ENCODE measurements at places on chromosomes 4 and X.

GRCh38 chr4:1133033-1133432, 19.7 kb upstream of the RNF212 start:
- no peak for DNase-seq

DNA sequence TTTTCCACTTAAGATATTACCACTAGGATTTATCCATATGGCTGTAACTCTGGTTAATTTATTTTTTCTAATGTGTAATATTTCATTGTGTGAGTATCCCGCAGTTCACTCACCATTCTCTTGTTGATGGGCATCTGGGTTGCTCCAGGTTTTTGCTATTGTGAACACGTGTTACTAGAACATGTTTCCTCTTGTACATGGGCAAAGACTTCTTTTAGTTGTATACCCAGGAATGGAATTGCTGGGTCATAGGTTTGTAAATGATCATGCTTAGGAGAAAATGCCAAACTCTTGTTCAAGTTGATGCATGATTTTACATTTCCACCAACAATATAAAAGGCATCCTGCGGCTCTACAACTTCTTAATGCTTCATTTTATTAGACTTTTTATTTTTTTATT, 26.8 kb downstream of the SYNPO2 start:
- no peak for DNase-seq

GRCh38 chr4:100414016-100414790, 103.6 kb downstream of the EMCN start:
- no peak for DNase-seq

GRCh38 chr4:48268956-48269860, at the start of gene TEC:
TEC (minus strand) TSS chr4:48269838; CDS start chr4:48228614, 41,224 bp downstream.
- DNase-seq: peak; percentile 38

GRCh38 chrX:2647627-2648026, 43.5 kb upstream of the CD99 start:
- DNase-seq: no peak

DNA sequence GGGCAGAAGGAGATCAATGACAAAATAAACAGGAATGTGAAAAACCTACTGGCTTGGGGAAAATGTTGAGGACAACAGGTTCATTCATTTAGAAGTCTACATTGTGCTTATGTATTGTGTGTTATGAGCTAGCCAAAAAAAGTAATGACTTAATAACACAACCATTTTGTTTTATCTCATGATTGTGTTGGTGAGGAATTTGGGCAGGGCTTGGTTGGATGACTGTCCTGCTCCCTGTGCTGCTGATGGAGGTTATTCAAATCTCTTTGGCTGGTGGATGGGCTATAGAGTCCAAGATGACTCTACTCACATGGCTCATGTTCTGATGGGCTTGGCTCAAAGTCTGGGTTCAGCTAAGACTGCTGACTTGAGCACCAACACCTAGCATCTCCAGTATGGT, 116.3 kb downstream of the HS3ST1 start:
- no peak for DNase-seq

DNA sequence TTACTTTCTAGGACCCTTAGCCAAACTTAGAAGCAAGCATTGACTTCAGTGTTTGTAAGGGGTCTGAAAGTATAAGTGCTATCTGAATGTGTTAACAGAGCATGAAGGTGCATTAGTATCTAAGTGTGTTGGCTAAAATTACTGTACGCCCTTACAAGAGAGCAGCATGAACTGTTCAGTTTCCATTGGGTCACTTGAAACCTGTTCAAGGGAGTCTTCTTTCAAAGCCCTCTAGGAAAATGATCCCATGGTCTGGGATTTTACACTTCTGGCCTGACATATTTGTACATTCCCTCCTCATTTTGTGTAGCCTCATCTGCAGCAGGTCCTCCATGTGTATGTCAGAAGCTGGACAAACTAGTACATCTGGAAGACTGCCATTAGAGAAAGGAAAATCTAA, 3.2 kb downstream of the PRDX4 start:
- DNase-seq: no peak

GRCh38 chrX:88416965-88417364, 330.1 kb upstream of the CPXCR1 start:
- DNase-seq: no peak

DNA sequence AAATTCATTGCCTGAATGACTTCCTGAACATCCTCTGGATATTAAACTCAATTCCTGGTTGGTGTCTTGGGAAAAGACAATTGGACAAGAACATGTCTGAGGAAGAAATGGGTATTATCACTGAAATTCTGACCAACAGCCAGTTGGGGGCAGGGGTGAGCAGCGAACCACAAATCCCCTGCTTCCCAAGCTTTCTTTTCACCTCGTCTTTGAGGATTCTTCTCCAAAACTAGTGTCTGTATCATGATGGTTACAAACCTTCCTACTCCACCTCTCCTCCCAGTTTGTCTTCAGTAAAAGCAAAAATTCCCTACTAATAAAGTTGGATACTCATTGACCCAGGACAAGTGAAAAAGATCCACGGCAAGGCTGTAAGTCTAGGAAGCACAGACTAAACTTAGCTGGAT, 48.3 kb upstream of the WDR1 start:
- no peak for DNase-seq

DNA sequence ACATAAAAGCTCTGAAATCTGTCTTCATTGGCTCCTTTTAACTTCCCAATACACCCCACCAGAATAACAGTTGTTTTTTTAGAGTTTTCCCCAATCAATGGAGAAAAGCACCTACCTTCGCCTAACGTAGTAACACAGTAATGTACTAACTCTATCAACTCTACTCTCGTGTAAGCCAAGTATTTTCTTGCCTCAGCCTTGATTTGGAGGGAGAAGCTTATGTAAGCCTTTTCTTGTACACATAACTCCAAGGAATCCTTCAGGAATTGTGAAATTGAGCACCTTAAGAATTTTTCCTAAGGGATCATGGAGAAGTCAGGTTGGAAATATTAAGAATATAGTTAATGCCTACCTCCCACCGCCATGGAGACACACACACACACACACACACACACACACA, 181.2 kb downstream of the RAPGEF2 start:
- no peak for DNase-seq

- DNase-seq: no peak
Measured at GRCh38 chr4:83128240-83128929, 13.9 kb upstream of the PLAC8 start.

DNA sequence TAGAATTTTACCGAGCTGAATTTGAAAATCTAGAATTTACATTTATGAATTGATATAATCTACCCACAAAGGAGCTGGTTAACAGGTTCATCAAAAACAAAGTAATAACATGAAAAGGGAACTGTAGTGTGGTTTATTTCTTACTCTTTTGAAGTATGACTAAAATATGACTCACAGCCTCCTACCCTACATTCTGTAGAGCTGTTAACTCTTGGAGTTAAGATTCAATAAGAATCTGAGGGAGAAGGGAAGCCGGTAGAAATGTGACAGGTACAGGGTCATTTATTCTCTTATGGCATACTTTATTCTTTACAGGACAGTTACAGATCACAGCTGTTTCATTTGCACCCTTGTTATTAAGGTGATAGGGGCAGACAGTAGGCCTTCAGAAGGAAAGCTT, 132.2 kb upstream of the FAM47B start:
- DNase-seq: no peak

- no peak for DNase-seq
Measured at GRCh38 chrX:141375011-141375760, 132.9 kb upstream of the SPANXC start.

DNA sequence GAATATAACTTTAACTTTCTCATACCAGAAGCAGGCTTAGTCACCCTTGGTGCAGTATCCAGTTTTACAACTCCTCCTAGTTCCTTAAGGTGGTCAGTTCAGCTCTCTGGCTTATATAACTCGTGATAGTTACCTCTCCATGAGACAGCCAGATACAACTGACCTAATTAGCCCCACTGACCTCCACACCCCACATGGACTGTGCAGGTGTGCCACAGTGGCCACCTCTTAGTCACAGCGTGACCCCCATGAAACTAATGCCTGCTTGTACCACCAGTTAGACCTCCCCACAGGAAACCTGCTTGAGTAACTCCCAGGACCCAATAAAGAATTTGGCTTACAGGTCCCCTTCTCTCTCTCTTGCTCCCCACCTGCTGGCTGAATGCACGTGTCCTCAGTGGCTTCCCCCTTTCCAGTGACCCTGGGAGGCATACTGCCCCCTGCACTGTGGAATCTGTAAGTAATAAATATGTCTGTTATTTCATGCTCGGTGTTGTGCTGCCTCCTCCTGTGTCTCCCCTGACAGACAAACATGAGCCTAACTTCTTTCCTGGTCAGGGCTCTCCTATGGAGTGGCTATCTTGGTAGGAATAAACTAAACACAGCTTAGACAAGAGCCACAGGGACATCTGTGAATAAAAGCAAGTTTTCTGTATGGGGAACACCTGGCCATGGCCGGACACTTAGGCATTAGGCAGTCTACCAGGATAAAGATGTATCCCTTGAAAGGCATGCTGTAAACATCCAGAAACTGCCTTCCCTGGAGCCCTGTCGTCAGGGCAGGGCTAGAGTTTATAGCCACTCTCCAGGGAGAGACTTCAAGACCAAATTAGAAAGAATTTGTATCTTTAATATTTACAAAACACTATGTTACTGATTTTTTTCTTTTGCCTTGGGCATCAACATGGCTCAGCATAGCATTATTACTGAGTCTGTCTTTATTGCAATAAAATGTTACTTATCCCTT, 209.7 kb upstream of the BOD1L1 start:
- no peak for DNase-seq

GRCh38 chr4:151603377-151603776, 157.4 kb downstream of the GATB start:
- DNase-seq: no peak

GRCh38 chrX:38052096-38052495, 45.7 kb downstream of the SYTL5 start:
- DNase-seq: no peak

GRCh38 chr4:8698341-8699062, 105.9 kb downstream of the CPZ start:
- DNase-seq: no peak

DNA sequence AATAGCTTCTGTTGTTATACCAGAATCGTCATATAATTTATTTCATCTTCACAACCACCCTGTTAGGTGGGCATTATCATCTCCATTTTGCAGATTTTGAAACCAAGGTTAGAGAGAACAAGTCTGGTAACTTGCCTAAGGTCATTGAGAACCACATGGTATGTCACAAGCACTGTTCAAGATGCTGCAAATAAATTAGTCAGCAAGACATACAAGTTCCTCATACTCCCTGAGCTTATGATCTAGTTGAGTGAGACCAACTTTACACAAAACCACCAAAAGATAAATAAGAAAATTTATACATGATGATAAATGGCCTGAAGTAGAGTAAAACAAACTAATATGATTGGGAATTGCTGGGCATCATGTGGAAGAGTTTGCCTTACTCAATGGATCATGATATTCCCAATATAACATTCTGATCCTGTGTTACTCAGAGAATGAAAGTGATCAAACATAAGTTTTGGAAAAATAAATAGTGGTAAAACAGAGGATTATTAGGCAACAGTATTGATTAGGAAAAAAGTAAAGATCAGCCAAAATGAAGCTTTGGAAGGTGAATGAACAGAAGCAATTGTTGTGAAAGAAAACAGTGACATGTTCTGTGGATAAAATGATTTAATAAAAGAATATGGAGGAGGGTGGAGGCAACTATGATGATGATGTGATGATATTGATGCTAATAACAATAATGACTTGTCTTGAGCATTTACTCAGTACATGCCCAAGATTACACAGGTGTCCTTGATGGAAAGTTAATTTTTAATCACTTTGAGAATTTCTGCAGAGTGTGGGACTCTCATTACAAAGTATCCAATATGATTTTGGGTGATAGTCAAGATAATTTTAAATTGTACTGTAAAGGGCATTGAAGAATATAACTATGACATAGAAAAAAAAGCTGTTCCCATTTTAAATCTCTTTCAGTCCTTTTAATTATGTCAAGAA, 34.1 kb upstream of the IL1RAPL1 start:
- DNase-seq: no peak

DNA sequence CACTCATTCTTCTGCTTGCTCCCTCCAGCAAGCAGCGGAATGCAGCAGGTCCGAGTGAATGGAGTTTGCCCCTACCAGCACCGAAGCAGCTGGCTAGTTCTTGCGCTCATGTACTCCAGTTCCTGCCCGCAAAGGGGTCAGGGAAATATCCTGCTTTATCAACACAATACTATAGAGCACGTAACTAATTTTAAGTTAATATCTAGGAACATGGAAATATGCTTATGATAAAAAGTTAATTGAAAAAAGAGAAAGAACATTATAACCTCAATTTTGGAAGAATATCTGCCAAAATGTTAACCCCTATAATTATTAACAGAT, 195.6 kb downstream of the SNCA start:
- DNase-seq: no peak

DNA sequence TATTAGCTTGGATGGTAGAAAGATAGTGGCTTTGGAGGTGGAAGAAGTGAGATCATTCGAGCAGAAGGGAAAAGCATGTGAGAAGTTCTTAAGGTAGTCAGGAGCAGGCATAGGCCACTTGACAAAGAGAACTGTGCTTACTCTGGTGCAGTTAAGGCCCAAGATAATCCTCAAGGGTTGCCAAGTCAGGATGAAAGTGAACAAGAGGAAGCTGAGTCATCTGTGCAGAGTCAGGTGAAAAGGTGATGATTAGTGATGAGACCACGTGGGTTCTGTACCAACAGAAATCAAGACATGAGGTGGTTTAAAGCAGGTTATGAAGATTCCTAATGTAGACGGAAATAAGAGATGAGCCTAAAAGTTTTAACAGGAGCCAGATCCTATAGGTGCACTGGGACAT, 369.8 kb downstream of the DTHD1 start:
- no peak for DNase-seq

DNA sequence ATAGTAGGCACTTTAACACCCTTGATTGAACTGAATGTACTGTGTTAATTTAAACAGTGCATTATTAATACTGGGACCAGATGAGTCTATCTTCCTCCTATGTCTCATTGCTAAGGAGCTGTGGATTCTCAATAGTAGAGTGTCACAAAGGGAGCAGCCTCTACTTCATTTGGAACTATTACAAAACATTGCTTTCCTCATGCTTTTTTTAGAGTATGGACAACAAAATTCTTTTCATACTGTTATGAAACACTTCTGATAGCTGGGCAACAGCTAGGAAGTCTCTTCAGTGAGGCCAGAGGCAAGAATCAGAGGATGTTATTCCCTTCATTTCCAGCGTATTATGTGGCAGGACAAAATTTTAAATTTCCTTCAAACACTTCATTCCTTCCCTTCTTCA, 160.8 kb downstream of the FBXO8 start:
- no peak for DNase-seq

DNA sequence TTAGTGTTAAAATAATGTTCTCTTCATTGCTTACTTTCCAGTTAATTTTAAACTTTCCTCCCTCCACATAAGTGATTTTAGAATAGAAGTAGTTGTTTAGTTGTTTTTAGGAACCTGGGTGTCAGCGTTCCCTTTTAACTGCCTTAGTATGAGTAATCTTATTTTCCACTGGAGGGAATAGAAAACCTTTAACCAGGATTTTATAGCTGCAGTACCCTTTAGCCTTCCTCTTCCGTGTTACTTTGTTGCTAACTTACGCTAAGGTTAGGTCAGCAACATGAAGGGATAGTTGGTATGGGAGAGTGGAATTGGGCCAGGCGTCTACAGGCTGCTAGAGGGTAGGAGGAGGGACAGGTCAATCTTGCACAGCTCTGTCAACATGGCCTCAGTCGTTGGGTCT, 31.5 kb downstream of the SMS start:
- DNase-seq: no peak

GRCh38 chr4:67575232-67576058, 16.9 kb downstream of the STAP1 start:
- no peak for DNase-seq

All from iPS DF 19.7 (cell line).